Stimulated activated CD4-positive, alpha-beta T cell treated with anti-CD3 and anti-CD28 coated beads, TNF-alpha, amount 100 ng/mL, for 24 hours (primary cell): ENCODE measurements at places on chromosomes 6 and 20.

DNA sequence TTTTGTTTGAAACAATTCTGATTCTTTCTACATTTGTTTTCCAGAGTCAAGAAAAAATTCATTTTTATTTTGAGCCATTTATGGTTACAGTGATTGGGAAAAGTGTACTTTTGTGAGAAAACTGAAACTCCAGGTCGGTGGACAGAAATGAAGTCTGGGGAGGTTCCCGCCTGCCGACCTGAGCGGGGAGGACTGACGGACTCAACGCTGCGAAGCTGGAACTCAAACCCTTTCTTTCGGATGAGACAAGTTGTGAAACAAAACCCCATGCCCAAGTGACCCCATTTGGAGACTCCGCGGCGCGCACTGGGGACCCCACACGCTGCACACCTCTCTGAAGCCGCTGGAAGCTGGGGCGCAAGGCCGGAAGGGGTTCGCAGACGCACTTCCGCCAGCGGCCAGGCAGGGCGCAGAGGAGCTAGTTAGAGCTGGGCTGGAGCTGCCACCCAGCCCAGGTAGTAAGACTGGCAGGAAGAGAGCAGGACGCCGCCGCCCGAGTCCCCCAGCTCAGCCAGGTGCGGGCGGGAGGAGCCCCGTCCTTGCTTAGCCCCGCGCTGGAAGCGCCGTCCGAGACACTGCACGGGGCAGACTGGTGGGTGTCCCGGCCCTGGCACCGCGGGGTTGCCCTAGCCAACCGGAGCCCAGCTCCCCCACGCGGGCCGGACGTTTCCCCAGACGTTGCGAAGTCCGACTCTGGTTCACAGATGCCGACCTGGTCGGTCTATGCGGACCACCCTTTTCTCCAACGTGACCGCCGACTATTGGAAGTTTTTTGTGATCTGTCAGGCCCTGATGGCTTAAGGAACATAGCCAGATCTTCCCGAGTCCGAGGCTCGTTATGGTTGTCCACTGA is 19.8 kb upstream of the ZSCAN16 start:
- DNase-seq, result peak; percentile 81

DNA sequence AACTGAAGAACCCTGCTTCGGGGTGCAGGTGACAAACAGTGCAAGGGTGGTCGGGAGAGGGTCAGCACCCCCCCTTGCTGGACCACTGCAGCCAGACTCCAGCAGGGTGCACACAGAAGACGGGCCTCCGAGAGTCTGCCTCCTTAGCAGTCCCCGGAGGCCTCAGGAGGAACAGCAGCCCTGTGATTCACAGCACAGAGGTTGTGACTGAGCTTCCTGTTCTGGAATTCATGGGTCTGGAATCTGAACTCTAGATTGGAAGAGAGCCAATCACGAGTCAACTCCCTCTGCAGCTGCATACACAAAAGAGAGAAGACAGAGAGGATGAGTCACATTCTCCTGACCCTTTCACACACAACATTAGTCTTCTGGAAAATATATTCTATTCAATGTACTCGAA is 249.0 kb upstream of the OPRM1 start:
- no peak for DNase-seq

GRCh38 chr20:53865901-53866793 is 204.2 kb downstream of the BCAS1 start:
- no peak for DNase-seq

DNA sequence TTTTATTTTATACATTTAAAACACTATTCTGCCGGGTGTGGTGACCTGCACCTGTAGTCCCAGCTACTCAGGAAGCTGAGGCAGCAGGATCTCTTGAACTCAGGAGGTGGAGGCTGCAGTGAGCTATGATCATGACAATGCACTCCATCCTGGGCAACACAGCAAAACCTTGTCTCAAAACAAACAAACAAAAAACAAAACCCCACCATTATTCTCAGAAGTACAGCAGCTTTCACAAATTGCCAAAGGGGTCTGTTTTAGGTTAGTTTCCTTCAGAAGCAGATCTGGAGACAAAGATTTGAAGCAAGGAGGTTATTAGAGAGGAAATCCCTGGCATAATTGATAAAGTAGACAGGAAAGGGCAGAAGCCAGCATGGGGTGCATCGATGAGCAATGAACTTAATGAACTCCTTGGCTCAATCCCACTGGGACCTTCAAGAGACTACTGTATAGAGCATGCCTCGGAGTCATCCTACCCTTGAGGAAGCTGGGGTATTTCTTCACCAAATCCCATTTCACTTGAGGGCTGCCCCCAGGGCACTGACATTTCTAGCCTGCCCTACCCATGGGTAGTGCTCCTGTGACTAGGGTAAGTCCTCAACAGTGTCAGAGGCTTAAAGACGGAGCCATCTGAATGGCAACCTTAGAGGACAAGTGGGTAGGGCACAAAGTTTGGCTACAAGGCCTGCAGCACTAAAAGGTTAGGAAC is 43.2 kb upstream of the DDR1 start:
- DNase-seq, result no peak

DNA sequence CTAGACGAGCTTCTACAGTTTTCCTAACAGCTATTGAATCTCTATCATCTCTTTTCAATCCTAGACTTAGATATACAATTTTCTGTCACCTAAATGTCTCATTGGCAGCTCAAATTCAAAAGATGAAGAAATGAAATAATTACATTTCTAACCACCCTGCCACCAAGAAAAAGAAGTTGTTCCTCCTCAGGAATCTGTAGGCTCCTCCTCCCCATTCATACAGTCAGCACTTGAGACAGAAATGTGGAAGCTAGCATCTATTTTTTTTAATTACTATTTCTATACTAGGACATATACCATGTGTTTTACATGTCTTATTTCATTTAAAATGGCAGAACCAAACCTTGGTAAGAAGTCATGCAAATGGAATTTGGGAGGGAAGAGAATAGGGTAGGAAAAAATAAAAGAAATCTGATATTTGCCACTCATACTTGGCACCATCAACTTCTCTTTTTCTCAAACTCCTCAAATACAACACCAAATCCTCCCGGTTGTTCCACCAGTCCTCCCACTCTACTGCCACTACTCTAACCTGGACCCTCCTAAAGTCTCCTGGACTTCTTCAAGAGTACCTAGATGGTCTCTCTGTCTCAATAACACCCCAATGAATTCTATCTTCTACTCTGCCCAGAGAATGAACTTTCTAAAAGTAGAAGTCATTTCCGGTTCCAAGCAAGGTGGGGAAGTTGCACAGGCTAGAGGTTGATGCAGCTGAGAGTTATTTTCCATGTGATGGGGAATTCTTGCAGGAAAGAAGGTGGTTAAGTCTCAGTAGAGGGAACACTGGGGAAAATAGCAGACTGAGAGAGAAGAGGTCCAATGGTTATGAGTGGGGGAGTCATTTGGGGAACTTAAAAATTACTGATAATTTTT is 54.1 kb downstream of the ATXN1 start:
- no peak for DNase-seq

GRCh38 chr6:38169221-38169976 is 349.9 kb downstream of the ZFAND3 start:
- no peak for DNase-seq

DNA sequence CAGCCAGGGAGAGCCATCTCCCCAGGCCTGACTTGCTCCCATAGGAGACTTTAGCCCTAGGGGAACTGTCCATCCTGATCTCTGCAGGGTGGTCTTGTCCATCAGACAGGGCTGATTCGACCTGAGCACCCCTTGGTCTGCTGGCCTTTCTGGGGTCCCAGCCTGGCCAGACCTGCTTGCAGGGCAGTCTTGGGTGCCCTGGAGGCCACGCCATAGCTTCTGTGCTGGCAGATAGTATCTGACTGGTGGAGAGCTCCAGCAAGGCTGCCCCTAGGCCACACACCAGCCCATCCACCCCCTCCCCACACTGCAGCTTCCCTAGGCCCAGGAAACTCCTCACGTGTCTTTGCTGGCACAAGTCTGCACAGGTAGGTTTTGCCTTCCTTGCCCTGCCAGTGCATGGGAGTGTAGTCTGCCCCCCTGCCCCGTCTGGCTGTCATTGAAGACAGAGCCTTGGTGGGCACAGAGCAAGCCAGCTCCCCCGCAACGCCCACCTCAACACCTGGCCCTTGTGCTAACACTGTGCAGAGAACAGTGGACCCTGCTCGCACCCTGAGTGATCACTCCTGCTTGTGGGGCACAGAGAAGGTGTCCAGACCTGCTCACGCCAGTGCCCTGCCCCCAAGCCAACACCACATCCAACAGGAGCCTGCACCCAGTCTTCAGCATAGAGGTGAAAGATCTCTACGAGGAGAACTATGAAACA is 32.4 kb downstream of the CCN2 start:
- DNase-seq, result no peak

DNA sequence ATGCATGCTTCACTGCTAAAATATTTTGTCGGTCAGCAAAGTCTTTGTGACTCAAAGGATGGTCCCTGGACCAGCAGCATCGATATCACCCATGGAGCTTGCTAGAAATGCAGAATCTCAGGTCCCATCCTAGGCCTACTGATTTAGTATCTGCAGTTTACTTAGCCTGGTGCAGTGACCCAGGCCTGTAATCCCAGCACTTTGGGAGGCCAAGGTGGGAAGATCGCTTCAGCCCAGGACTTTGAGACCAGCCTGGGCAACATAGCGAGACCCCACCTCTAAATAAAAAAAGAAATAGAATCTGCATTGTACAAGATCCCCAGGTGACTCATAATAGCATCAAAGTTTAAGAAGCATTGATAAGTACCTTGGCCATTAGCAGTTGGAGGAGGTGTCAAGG is 248.7 kb downstream of the CD83 start:
- DNase-seq, result no peak

- DNase-seq, result no peak
Observed at GRCh38 chr20:58783511-58784011, 67.1 kb downstream of the GNAS-AS1 start.

GRCh38 chr6:155003476-155003875 is 8.4 kb downstream of the TIAM2 start:
- DNase-seq, result no peak

DNA sequence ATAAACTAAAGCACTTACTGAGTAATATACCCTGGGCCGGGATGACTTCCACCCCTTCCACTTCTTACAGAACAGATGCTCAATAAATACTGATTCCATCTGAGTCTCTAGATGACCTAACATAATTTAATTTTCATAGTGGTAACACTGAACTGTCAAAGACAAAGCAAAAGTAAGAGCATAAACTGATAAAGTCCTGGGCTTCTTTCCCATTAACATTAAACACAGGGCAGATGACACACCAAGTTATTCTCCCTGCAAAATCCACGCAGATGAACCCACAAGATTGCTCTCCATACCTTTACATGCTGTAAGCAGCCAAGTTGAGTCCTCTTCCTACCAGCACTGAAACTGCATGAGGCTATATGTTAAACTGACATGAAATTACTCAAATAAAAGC is 27.1 kb downstream of the AGPAT4 start:
- DNase-seq, result no peak

DNA sequence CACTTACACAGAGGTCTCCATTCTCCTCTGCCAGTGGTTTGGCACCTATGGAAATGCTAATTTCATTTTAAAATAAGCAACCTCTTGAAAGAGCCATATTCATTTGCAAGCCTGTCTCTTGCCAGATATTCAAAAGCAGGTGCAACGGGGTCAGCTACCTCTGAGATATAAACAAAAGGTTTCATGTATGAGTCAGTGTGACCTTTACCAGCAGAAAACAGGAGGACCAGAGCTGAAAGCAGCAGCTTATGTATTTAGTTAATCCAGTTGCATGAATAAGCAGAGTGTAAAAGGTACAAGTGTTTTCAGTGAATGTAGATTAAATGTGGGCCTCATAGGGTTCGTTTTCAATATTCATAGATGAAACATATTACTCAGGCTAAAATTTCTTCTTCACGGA is 56.0 kb downstream of the TENT5A start:
- no peak for DNase-seq

- DNase-seq, result no peak
Observed at GRCh38 chr6:80263585-80263984, 157.1 kb downstream of the BCKDHB start.

GRCh38 chr6:43771858-43772680 is 2.1 kb downstream of the VEGFA start:
- DNase-seq, result peak; percentile 65

DNA sequence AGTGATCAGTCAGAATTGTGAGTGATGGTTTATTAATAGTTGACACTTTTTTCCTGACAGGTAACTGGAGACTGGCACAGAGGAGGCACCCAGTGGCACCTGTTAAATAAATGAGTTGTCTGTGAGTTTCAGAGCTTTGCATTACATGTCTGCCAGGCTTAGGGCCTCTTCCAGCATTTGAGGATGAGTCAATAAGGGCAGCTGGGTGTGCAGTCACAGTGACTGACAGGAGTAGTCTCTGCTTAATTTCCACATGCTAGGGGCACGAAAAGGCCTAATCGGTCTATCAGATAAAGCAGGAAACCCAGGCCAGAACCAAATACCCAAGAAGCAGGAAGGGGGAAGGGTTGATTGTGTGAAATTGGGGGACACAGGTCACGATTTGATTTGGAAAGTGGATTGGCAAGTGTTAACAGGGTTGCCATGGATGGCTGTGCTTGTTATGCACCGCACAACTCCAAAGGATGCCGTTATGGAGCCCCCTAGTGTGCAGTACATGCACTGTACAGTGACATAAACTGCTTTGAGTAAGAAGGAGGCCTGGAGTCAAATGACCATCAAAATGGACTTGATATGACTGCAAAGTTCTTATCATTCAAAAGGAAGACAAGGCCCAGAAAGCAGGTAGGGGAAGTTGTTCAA is 111.9 kb upstream of the GGTLC1 start:
- DNase-seq, result peak; percentile 25

- no peak for DNase-seq
Observed at GRCh38 chr6:92109956-92110355, 1309.4 kb downstream of the EPHA7 start.

- DNase-seq, result no peak
Observed at GRCh38 chr6:100685747-100686146, 195.4 kb downstream of the ASCC3 start.

- DNase-seq, result no peak
Observed at GRCh38 chr6:41780551-41781365, at the start of gene PRICKLE4. Gene PRICKLE4 (plus strand): TSS chr6:41780782. CDS start chr6:41783474, 2,692 bp downstream.

- peak; percentile 88 for DNase-seq
Observed at GRCh38 chr20:3204124-3204794, at the start of gene DDRGK1. Gene DDRGK1 (minus strand): TSS chr20:3204682. CDS start chr20:3204627, 55 bp downstream.

DNA sequence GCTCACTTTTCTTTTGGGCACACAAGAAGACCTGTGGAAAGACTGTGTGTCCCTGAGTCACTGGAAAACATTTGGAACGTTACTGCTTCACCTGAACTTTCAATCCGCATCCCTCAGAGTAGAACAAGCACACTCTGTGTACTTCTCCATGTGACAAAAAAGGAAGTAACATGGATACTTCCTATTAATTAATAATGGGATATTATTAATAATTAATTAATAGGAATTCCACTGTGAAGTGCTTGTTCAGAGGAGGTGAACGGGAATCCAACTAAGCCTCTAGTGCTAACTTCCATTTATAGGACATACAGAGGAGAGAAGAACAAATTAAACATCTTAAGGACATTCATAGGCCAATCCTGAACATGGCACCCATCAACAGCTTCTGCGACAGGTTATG is 407.8 kb downstream of the SYNE1 start:
- no peak for DNase-seq
